Activated naive CD8-positive, alpha-beta T cell treated with anti-CD3 and anti-CD28 coated beads for 36 hours (primary cell): ENCODE measurements at places on chromosomes 6 and 20.

GRCh38 chr6:14088600-14089192, 28.9 kb upstream of the CD83 start:
- DNase-seq: no peak

DNA sequence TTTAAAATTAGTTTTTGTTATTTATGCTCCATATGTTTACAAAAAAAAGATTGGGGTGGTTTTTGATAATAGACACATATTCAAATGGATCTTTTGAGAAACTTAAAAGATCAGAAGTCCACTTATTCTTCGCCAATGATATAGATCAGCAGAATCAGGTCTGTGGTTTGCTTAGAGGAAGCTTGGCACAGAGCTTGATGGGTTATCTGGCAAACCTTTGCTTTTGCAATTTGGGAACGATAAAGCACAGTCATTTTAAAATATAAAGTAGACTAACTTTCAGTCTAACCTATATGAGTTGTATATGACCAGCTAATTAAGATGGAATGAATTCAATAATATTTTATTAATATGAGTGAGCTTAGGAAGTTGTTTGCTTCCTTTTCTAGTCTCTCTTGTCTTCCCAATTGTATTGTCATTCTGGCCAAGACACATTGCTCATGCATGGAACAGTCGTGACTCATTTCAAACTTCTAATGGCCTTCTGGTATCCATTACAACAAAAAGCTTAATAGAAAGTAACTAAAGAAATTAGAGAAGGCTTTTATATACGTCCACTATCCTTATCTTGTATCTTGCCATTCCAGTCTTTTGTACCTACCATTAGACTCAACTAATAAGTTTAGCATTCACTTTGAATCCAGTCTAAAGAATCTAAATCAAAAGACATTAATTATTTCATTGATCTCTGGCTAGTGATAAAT, 118.7 kb downstream of the TBX18 start:
- no peak for DNase-seq

DNA sequence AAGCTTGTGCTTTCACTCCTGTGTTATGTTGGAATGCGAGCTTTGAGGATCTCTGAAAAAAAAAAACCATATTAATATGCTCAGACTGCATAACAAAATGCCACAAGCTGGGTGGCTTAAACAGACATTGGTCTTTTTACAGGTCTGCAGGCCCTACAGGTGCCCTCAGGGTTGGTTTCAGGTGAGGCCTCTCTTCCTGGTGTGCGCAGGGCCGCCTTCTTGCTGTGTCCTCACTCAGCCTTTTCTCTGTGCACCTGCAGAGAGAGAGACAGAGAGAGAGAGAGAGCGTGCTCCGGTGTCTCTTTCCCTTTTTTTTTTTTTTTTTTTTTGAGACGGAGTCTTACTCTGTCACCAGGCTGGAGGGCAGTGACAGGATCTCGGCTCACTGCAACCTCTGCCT, 114.1 kb upstream of the SNX9 start:
- DNase-seq: no peak

GRCh38 chr20:52425701-52426100, 234.1 kb upstream of the ZFP64 start:
- DNase-seq: no peak

GRCh38 chr6:122151066-122151465, 248.4 kb upstream of the HSF2 start:
- no peak for DNase-seq
